ENCODE measurements at places on chromosomes 6 and 20.

DNA sequence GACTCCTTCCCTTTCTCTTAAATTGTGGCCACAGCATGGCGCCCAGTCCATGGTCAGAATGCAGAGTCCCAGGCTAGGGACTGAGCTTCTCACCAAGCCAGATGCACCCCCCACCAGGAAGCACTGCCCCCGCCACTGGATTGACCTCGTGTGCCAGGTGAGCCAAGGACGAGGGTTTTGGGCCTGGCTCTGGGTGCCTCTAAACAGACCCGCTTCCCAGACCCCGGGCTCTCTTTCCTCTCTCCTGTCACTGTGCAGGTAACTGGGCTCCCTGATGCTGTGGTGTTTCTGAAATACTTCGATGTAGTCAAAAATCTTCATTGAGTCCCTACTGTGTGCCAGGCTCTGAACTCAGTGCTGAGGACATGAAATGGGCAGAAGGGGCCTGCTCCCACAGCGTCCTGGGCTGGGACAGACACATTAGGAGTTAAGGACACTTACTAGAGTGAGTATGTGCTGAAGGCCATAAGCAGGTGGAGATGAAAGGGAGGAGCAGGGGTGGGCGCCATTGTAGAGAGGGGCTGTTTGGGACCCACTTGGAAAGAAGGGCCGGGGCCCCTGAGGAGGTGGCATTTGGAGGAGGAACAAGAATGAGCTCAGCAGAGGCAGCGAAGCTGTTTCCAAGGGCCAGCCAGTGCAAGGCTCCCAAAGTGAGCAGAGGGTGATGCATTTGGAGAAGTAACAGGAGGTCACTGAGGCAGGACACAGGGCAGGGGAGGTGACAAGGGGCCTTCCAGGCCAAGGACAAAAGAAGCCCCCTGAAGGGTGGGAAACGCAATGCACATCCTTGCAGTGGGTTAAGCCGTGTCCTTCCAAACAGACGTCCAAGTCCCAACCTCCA lies 217.1 kb downstream of the ANKRD60 start:
- no peak for DNase-seq

- DNase-seq, result no peak
Observed at GRCh38 chr6:165782134-165782533, 119.1 kb upstream of the PDE10A start.

- DNase-seq, result no peak
Observed at GRCh38 chr20:47660983-47661700, 124.1 kb downstream of the SULF2 start.

DNA sequence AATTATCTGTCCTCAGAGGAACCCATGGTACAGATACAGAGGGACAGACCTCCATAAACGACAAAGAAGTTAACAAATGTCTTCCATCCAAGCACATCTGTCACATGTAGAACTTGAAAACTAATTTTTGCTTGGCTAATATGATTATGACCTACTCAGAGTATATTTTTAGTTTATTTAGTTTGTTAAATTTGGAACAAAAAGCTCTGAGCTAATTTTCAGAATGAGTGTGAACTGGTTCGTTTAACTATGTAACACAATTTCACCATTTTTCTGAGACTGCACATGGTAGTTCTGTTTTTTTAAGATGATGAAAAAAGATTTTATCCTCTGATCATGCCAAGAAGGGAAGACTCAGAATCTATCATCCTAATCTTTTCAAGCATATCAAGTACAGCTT lies 34.4 kb upstream of the PREP start:
- DNase-seq, result no peak

DNA sequence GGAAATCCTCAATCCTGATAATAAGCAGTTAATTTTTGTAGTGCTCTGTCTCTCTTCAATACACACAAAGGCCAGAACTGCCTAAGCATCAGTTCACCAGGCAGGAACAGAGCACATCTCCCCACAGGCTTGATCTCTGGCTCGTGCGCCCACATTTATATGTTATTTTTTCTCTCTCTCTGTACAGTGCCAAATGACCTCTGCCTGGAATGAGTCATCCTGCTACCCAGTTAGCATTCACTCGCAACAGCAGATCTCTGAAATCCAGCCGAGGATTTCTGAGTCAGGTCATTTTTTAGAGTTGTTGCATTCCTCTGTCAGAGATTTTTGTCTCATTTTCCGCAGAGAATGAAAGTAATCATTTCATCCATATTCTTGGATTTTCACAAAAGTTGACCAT lies 107.1 kb downstream of the COL12A1 start:
- no peak for DNase-seq

- no peak for DNase-seq
Observed at GRCh38 chr6:56244528-56245253, 2.7 kb downstream of the COL21A1 start.

DNA sequence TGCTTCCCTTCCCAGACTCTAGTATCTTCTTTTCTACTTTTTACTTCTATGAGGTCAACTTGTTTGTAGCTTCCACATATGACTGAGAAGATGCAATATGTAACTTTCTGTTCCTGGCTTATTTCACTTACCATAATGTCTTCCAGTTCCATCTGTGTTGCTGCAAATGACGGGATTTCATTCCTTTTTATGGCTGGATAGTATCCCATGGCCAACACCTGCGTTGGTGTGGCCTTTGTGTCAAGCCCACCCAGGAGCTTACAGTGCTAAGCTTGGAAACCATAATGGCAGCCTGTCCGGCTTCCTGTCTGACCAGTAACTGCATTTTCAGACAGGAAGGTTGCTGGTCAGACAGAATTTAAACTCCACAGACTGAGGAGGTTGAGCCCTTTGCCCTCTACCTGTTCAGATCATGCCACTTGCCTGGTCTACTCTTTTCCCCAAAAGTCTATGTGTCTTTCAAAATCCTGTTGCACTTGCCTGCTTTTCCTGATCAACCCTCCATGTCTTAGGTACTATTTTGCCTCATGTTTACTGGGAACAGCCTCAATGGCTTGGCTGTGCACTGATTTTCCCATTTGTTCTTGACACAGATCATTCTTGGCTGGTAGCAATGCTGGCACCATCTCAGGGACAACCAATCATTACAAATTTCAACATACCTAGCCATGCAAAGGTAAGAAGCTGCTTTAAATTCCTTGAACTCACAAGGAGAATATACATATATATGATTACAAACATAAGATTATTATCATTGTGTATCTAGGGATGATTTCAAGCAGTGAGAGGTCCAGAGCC lies 114.3 kb upstream of the PLEKHG1 start:
- DNase-seq, result no peak

- no peak for DNase-seq
Observed at GRCh38 chr6:127956260-127956888, 55.5 kb upstream of the THEMIS start.

DNA sequence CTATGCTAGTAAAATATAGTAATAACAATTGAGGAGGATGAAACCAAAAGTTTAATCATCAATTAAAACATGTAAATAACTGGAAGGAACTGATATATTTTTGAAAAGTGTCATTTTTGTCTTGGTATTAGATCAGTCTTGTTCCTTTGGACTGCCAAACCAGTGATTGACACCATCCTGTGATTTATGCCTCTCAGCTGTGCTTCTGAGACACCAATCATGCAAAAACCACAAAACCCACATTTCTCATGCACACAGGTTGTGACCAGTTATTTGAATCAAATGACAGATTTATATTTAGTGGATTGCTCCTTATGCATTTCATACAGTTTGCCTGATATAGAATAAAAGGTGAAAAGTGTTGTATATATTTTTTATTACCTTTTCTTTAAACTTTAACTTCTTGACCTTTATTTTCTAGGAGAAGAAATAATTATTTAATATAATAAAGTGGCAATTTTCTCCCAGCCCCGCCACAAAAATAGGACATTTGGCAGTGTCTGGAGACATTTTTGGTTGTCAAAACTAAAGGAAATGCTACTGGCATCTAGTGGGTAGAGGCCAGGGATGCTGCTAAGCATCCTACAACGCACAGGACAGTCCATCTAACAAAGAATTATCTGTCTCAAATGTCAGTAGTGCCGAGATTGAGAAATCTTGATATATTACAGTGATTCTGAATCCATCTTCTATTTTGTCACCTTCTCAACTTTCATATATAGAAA lies 383.6 kb downstream of the BCKDHB start:
- no peak for DNase-seq

DNA sequence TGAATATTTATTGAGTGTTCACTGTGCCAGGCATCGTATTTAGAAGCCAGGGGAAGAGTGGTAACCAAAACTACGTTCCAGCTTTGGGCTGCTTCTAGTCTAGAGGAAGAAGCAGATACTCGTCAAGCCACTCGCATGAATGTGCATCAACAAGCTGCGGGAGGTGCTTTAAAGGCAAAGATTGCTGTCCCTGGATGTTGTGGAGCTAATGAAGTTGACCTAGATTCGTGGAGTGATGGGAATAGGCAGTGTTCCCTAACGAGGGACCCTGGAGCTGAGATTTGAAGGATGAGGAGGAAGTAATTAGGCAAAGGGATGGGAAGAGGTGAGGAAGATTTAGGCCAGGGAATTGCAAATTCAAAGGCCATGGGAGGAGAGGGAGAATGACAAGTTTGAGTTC lies 118.9 kb downstream of the TMEM170B start:
- DNase-seq, result no peak

- no peak for DNase-seq
Observed at GRCh38 chr6:141326426-141326825, 806.3 kb upstream of the GJE1 start.

- no peak for DNase-seq
Observed at GRCh38 chr6:44255871-44256774, 1.2 kb downstream of the SLC35B2 start.

DNA sequence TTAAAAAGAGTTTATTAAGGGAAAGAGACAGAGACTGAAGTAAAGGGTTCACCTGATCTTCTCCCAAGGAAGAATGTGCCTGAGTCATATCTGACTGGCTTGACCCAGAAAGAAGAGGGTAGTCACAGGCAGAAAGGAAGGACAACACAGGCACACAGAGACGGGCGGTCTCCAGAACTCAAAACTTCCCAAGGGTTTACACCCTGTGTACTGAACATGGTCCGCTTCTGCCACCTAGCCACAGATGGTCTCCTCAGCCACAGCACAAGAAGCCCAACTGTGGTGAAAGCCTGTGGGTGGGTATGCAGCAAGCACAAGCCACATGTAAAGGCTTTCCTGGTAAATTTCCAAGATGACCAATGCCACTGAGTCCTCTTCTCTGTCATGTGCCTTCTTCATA lies 17.2 kb downstream of the UNC5CL start:
- no peak for DNase-seq

DNA sequence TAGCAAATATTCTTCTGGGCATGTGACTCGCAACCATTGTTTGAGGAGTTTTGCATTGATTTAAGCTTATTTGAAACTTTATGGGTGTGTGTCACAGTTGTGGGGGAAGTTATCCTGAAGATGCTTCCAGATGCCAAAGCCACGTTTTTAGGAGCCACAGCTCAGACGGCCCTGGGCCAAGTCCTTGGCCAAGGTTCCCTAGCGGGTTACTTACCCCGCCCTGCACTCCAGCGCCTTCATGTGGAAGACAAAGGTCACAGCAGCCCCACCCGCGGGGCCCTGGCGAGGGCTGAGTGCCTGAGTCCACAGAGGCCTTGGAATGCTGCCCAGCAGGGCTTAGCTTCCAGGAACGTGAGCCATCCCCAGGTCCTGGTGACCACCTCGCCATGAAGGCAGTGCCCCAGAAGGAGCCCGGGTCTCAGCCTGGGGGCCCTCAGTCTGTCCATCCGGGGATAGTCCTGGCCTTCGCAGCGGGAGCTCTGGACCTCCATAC lies 308.3 kb downstream of the CDH4 start:
- DNase-seq, result no peak

- no peak for DNase-seq
Observed at GRCh38 chr6:116876107-116876506, 935 bp upstream of the RFX6 start.

- no peak for DNase-seq
Observed at GRCh38 chr20:16865406-16865805, 117.2 kb downstream of the OTOR start.

- DNase-seq, result no peak
Observed at GRCh38 chr20:11814267-11814666, 103.4 kb upstream of the BTBD3 start.
